ENCODE measurements at places on chromosomes 6 and 20.

DNA sequence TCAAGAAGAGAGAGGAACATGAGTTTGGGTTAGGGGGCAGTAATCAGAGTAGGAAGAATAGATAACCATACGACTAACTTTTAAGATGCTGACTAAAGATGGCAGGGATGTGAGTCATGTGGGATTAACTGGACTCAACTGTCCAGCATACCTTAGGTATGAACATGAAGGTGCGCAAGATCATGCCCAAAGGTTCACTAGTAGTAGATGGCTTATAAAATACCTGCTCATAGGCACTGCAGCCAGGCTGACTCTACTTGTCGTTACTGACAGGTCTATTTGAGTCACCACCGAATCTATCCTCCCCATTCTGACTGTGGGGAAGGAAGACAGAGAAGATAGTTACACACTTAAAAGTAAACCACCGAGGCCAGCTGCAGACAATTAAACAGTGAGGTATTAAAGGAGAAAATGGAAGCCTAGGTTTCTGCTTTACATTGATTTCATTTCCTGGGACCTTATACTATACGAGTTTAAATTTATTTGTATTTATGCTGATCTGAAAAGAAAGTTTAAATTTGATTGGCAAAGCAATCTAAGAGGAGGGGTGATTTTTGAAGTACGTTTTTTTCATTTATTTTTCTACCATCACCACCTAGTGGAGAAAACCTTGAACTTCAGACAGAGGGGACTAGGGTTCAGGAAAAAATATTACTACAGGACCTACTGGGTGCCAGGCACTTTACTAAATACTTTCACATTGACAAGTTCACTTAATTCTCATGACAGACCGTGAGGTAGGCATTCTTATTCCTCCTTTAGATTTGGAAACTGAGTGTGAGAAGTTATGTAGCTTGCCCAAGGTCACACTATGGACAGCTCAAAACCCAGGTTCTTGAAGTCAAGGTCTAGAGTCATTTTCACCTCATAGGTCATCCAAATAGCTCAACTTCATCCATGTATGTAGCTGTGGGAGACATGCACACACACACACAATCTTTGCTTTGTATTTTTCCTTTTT, 4.0 kb upstream of the WRNIP1 start:
- DNase-seq = no peak

DNA sequence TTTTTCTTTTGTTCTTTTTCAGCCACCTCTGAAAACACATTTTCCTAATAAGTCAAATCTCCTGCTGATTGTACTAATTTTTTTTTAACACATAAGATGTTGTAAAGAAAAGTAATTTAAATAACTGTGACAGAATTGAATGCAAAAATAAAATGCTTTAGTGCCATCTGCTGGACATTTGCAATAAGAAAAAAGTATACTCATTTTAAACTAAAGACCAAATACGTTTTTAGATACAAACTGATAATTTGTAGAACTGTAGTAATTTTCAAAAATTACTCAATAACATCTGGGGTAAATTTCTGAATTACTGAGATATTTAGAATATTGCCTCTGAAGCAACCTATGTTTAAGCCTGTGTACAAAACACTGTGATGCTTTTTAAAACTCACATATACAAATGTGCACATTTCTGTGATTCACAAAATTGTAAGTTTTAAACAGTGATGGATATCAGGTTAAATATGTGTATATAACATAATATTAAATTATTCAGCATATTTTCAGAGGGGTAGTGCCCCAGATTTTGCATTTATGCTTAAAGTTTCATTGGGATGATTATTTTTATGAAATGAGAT, 198.7 kb downstream of the RIMS1 start:
- no peak for DNase-seq

- no peak for DNase-seq
Observed at GRCh38 chr6:44332585-44332984, 9.9 kb upstream of the SPATS1 start.

- DNase-seq = no peak
Observed at GRCh38 chr6:68637782-68638181, 2.7 kb downstream of the ADGRB3 start.

- no peak for DNase-seq
Observed at GRCh38 chr20:16587066-16587465, 13.8 kb upstream of the KIF16B start.

DNA sequence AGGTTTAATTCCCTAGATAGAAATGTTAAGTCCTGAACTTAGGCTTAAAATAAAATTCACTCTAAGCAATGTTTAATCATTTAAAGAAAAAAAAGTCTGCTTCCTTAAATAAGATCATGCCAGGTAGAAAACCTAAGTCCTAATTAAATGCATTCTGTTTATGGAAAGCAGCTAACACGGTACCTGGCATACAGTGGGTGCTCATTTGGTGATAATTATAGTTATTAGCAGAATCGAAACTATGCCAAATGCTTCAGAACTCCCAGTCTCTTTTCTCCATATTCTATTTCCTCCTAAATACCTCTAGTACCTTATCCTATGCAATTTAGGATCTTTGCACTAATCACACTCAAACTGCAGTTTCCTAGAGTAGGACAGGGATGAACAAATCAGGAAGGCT, 331.8 kb downstream of the EPHA7 start:
- no peak for DNase-seq

DNA sequence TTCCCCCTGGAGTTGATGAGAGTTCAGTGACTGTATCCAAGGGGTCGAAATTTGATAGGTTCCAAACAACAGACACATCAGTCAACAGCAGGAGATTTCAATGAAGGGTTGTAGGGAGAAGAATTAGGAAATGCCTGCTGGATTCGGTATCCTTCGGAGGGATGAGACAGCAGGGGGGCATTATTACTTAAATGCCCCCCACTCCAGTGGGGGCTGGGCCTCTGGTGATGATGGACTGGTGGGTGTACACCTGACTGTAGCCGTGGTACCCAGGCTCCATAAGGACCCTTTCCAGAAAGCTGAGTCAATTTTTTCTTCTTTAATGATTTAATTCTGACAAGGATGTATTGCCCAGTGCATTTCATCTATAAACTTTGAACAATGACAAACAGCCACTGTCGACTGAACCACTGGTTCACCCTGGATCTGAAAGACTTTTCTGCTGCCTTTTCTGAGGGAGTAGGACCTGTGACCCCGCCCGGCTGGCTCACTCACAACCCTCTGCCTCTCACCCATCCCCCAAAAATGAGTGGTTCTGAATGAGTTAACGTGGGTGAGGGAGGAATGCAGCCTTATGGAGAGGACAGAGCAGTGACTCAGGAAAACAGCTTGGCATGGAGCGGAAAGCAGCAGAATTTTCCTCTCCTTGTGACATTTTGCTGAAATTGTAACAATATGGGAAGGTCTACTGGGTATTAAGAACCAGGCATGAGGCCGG, 41.0 kb downstream of the ZMYND8 start:
- DNase-seq = no peak

DNA sequence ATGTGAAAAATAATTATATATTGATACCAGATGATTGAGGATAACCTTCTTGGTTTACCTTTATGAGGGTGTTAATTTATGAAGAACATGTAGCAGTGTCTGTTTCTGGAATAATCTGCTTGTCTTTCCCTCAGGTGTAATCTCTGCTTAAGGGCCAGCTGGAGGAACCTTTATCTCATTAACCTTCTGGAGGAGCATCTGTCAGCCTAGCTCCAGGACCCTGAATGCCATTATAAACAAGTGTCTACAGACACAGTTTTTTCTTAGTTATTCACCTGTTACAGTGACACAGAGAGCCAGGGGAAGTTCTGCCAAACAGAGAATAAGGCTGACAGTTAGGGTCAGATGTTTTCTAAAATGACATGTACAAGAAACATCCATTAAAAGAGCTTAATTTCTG, at the start of gene IMPG1:
IMPG1 (minus strand) TSS at position 101 of the 400 bp plus-strand sequence. CDS start 174 bp downstream, outside the sequence.
- no peak for DNase-seq
